Mucosa of gallbladder (tissue), 1 donor: ENCODE measurements at places on chromosomes 16 and 17. TPM values are rescaled to one million over a fixed set of nuclear protein-coding genes. Genes with fewer than 3 reads are reported as not detected.

DNA sequence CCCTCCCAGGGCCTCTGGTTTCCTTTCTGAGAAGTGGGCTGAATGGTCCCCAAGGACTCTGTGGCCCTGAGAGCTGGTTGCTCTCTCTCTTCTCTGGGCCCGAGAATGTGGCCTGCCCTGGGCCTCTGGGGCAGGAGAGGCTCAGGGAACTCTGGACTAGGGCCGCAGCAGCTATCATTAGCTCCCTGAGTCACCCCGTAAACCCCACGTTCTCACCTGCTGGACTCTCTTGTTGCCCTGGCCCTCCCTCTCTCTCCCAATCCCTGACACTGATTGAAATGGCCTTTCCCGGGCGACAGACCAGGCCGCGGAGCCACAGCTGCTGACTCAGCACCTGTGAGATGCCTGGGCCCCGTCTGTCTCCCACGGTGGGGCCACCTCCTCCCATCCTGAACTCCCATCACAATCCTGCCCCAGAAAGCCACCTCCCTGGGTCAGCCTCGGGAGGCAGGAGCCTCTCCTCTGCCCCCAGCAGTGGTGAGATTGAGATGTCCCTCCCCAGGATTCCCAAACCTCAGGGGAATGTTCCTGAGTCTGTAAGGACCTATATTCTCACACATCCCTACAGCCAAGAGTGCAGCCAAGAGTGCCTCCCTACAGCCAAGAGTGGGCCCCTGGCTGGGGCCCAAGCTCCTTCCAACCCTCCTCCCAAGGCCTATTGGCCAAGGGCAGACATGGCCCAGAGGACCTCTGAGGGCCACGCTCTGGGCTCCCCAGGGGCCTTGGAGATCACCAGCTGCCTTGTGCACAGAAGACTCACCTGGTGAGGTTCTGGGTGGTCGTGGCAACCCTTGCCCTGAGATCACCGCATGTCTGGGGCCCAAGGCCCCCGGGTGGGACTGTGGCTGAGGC is 470 bp downstream of the TRPV3 start:
- no peak for DNase-seq

The USP32 gene
- 39.0 TPM for total RNA-seq

DNA sequence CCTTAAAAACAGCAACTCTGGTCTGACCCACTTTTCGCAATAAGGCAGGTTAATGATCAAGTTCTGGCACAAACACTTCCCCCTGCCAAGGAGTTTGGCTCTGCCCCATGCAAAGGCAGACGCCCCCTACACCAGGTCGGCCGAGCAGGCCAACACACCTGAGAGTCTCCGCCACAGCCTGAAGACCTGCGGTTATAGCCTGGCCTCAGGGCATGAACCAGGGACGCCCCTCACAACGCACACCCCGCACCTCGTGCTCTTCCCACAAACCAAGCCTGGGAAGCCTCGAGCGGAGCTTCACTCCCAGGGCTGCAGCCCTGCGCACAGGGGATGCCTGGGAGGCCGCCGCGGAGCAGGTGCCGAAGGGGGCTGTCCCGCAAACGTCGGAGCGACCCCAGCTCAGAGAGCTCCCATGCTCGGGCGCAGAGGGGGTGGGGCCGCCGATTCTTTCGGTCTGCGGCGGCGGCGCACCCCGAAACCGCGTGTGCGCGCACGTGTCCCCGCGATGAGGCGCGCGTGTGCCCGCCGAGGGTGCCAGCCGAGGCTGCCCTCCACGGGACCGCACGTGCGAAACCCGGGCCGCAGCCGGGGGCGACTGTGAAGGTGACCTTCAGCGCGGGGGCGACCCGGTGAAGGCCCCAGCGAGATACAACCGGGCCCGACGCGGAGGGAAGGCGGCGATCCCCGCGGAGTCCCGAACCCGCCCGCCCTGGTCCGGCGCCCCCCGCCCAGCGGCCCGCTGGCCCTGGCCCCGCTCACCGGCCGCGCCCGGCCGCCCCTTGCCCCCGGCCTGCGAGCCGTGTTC is 559 bp downstream of the CLUH start:
- no peak for DNase-seq

The CIBAR2 gene
- not detected for total RNA-seq

GRCh38 chr17:48510381-48510760 is 20.4 kb downstream of the HOXB1 start:
- DNase-seq, result no peak

The POLR2C gene
- 65.7 TPM for total RNA-seq

The TUBG2 gene
- total RNA-seq, result 30.8 TPM

The EME1 gene
- total RNA-seq, result 1.4 TPM

The CHD9NB gene
- 4.8 TPM for total RNA-seq

GRCh38 chr16:17058471-17058870 is 412.3 kb downstream of the XYLT1 start:
- no peak for DNase-seq

DNA sequence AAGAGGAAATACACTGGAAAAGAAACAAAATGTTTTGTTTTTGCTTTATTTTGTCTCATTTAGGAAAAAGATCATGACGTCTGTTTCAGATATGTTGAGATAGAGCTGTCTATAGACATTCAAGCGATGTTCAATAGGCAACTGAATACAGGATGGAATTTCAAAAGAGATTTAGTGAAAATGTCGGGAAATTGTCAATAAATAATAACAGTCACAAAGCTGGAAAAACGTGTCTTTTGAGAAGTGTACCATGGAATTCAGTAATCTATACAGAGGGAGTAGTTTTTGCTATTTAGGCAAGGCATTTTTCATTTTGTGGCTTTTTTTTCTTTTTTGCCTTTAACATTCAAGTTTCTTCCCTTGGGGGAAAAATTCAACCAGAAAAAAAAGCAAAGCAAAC is 33.0 kb downstream of the TMEM100 start:
- DNase-seq, result no peak

GRCh38 chr17:80793421-80793820 is 198.2 kb upstream of the CHMP6 start:
- no peak for DNase-seq

DNA sequence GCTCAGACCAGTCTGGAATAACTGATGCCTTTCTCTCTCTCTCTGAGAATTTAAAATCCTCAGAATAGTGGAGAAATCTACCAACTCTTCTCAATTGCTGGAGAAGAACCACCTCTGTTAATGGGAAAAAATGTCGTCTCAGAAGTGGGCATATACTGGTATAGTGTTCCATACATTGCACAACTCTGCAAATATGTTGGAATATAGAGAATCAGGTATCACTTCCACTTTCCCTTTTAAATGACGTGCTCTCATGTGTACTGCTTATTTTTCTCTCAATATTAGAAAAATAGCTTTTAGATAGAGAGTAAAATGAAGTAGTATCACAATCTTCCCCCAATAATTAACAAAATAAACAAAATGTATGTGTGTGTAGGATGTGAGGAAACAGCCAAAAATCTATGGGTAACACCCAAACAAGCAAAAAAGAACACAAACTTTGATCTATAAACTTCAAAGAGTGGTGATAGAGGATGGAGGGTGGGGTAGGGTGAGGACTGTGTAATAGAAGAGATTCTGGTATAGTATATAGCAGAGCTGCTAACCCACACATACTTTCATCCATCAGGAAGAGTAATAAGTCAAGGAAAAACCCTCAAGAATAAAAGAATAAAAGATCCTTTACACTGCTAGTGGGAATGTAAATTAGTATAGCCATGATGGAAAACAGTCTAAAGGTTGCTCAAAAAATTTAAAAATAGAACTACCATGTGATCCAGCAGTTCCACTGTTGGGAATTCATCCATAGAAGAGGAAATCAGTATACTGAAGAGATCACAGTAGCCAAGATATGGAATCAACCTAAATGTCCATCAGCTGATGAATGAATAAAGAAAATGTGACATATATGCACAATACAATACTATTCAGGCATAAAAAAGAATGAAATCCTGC is 46.9 kb downstream of the NFATC3 start:
- DNase-seq, result no peak

The CTRB1 gene
- 15.0 TPM for total RNA-seq

The ATP2C2 gene
- total RNA-seq, result 62.8 TPM

- DNase-seq, result no peak
Measured at GRCh38 chr16:30766933-30767284, 4.8 kb downstream of the RNF40 start.

DNA sequence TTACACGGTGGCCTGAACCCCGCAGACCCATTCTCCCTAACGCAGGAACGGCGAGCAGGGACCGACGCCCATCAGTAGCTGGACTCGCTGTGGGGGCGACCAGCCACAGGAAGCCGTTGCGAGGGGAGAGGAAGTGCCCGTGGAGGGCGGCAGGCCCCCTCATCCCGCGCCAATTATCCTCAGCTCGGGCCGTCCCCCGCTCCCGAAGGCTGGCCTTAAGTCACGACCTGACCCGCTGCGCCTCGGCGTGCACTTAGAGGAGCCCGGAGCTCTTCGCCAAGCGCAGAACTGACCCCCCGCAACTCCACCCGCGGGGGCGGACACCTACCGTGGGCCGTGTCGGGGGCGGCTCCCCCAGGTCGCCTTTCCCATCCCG is 401 bp downstream of the ARL16 start:
- no peak for DNase-seq

DNA sequence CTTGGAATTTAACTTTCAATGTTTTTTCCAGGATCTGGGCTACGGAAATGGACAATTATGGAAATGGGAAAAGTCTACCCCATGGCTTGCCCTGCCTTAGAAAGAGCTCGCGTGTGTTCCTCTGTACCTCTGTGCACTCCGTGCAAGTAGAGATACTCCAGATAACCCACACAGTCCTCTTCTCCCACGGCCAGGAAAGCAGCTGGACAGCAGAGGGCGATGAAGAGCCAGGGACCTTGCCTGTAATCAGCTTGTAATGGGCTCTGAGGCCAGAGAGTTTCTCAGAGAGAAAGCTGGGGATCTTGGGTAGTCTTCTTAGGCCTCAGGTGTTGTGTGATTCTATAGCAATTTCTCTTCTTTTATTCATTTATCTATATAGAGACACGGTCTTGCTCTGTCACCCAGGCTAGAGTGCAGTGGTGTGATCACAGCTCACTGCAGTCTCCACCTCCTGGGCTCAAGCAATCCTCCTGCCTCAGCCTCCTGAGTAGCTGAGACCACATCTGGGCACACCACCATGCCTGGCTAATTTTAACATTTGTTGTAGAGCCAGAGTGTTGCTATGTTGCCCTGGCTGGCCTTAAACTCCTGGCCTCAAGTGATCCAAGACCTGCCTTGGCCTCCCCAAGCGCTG is 2.4 kb upstream of the SOCS7 start:
- DNase-seq, result peak; percentile 87

- DNase-seq, result no peak
Measured at GRCh38 chr17:40242774-40243173, 23.7 kb downstream of the WIPF2 start.

The PITPNM3 gene
- total RNA-seq, result 15.2 TPM

The DNAAF8 gene
- 2.5 TPM for total RNA-seq

The MEIOB gene
- total RNA-seq, result 0.17 TPM

DNA sequence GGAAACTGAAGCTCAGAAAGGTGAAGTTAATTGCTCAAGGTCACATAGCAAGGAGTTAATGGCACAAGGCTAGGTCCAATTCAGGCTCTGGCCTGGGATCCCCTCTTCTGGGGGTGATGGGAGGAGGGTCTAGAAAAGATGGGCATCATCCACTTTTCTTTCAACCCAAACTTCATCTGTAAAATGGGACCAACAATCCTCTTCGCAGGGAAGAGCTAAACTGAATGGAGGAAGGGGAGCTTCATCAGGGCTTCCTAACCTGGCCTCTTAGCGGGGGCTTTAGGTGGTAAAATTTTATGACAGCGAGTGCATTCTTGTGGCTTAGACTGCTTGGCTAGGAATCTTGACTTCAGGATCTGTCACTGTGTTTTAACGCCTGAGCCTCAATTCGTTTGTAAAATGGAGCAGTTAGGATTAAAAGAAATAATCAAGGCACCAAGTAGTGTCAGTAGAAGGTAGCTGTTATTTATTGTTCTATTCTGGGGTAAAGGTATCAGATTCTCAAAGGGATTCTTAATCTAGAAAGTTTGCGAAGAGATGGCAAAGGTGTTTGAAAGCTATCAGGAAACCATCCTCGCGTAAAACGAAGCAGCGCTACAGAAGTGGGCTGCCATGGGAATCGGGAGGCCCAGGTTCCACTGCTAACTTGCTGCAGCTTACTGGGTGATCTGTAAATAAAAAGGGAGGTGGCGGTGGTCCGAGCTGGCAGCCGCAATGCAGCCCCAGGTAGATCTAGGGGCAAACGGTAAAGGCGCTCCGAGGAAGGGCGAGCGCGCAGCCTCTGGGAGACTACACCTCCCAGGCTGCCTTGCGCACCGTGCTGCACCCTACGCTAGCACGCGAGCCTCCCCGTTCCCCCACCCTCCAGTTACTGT is 1.5 kb upstream of the SRCAP start:
- DNase-seq, result no peak

GRCh38 chr16:23137256-23137655 is 12.0 kb downstream of the USP31 start:
- no peak for DNase-seq

DNA sequence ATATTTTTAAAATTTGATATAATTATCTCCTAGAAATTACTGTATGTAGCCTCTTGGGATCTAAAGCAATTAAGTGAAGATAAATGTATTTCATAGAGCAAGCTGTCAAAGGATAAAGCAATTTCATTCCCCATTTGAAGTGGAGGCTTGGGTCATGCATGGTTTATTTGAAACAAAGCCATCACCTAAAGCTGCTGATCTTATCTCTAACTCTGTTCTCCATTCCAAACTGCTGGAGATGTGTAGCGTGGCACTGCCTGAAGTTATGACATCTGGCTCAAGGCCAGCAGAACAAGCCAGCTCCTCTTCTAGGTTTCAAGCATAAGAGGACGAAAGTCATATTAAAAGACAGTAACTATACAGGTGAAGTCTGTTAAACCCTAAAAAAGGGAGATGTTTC is 83.9 kb downstream of the HIC1 start:
- DNase-seq, result no peak

The TNFRSF12A gene
- total RNA-seq, result 98.1 TPM

GRCh38 chr17:35607239-35607847 is 20.2 kb downstream of the AP2B1 start:
- no peak for DNase-seq

DNA sequence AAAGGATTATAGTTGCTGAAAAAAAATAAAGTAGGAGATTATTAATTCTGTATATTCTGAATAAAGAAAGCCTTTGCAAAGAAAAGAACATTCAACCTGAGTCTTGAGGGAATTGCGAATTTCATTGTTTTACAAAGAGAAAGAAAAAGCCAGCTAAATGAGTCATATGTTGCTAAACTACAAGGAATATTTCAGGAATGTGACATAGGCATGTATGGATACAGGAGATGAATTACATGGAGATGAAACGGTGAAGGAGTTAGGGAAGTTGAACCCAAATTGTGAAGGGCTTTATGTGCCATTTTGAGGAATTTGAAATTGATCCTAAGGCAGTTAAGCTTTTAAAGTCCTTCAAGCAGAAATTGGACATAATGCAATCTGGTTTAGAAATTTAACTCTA is 177.3 kb upstream of the RBL2 start:
- DNase-seq, result no peak

- DNase-seq, result no peak
Measured at GRCh38 chr17:1126801-1127550, 52.8 kb downstream of the ABR start.
